ENCODE measurements at places on chromosomes 5 and 9. TPM values are rescaled to one million over a fixed set of nuclear protein-coding genes. Genes with fewer than 3 reads are reported as not detected.

DNA sequence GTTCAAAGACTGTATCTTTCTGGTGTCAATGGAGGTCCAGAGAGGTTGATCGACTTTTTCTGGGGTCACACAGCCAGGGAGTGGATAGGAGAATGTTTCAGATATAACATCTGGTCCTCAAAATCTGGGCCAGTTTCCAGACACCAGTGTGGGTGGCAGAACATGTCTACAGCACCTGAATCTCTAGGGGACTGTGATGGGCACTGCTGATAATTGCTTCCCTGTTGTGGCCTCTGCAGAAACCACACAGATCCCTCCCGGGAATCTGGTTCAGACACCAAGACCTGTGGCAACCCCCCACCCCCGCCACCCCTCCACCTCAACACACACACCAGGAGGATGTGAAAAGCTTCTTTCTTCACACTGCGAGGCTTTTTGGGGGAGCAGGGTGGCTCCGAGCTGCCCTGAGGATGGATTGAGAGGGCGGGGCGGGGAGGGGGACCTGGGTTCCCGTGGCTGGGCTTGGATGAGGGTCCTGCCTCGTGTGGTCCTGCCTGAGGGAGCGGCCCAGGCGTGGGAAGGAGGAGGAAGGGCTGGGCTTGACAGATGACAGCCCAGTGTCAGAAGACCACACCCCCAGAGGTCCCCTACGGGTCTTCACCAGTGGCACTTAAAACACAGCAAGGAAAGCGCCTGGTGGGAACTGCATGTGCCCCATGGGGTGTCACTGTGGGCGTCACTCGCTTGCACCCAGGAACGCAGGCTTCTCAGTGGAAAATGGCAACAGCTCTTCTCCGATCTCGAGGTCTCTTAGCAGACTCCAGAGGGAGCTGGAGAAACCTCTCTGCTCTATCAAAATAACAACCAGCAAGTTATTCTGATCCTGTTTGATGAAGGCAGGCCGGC is 55.2 kb downstream of the TRIP13 start:
- DNase-seq: no peak

DNA sequence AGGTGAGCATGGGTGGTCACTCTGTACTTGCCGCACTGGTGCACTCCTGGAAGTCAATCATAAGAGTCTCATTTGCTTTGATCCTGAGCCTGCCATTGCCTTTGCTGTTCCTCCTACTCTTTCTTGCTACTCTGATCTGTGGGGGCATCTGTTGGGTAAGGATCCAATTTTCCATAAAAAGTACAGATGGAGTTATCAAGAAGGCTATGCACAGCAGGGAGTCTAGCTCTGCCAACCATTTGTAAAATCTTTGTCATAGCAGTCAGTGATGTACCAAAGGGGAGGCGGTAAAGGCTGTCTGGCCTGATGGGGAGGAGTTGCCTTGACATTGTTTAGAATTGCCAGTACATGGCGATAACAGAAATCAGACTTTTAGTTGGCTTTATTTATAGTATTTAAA is 109.0 kb upstream of the PLPPR1 start:
- DNase-seq: no peak

- DNase-seq: no peak
These were observed 20.2 kb downstream of the IGIP start for GRCh38 chr5:140145818-140146522.

DNA sequence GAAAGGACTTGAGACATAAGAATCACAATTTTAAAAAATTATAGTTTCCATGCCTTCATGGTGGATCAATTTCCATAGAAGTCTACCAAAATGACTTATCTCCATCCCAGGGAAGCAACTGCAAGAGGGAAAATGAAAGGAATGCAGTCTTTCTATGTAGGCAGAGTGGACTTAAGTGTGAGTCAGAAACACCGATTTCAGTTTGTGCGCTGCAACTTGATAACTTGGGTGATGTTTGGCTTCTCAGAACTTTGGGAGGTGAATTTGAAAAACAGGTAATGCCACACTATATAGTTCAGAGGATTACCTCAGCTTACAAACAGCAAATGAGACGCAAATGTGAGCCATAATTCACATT is 708 bp upstream of the CSNK1G3 start:
- no peak for DNase-seq

DNA sequence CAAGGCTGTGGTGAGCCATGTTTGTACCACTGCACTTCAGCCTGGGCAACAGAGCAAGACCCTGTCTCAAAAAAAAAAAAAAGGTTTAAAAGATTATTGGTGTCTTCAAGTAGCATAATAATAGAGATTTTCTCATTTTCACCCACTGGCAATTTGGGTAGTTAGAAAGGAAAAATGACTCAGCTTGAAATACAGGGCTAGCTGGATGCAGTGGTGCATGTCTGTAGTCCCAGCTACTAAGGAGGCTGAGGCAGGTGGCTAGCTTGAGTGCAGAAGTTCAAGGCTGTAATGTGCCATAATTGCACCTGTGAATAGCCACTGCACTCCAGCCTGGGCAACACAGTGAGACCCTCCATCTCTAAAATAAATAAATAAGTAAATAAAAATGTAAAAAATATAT is 111.1 kb downstream of the ARRDC3 start:
- no peak for DNase-seq

- DNase-seq: peak; percentile 74
These were observed 498.1 kb upstream of the TNC start for GRCh38 chr9:115615821-115616665.

DNA sequence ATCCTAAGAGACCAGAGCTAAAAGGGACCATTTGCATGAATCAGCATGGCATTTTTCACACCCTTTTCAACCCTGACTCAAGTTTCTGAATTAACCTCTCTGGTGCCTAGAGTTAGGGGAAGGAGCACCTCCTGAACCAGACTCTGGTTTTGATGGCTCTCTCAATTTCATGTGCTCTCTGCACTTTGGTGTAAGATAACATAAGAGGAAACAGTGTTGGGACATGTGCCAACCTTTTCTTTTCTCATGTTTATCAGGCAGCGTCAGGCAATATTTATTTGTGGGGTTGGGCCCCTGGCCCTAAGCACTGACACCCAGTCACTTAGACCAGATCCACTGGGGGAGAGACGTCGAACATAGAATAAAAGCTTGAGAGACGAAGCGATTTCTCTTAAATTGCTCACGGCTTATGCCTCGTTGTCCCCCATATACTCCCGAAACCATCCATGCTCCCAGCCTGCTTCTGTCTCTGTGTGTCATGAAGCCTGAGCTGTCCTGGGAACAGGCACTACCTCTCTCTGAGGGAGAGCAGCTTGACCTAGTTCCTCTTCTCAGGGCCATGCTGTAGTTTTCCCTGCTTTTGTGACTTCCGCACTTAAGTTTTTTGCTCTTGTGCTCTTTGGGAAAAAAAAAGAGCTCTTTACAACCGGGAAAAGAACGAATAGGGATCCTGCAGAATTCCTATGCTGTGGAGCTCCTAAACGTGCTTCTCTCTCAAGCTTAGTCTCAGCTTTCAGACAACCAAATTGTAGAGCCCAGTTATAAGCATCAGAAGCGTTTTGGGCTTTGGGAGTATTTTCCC is 195.7 kb downstream of the NR3C1 start:
- DNase-seq: no peak

- no peak for DNase-seq
These were observed 293.0 kb downstream of the CDH12 start for GRCh38 chr5:22560147-22560546.

CCNJL gene
- 5.1 TPM for total RNA-seq

TMEM174 gene
- total RNA-seq: not detected

PTGDS gene
- not detected for total RNA-seq

OR1N1 gene
- not detected for total RNA-seq

UBE2QL1 gene
- not detected for total RNA-seq
